DMS 273 treated with DMSO at 0.1 percent for 48 hours (cell line): ENCODE measurements at places on chromosomes 7 and 10.

DNA sequence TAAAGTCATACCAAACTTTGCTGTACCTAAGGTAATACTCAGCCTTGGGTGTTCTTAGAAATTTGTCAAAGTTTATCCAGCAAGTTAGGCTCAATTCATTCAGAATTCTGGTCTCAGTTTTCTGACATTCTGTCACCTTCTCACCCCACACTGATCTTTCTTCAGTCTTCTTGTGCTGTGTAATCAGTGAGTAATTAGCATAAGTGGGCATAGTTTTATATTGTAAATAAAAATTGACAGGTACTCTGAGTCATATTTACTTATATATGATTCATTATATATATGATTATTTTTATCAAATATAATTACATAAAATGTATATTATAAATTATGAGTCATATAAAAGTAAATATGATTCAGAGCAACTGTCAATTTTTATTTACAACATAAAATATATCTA is 170.9 kb upstream of the MAGI2 start:
- DNase-seq, result no peak

DNA sequence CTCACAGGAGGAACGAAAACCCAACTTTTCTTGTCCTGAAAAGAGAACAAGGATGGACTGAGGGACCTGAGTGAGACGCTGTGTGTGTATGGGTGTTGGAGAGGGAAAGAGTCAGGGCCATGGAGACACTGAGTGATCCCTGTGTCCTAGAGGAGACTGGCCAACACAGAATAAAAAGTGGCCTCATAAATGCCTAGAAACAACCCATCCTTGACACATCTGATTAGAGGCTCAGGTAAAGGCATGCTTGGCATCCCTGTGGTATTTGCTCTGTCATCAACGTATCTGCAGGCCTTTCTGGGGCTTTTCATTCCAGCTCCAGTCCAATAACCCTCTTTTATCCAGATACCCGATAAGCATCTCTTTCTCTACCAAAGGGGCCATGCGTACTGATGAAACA is 86.3 kb downstream of the FGFR2 start:
- DNase-seq, result no peak

GRCh38 chr7:106749165-106749564 is 88.2 kb upstream of the CCDC71L start:
- no peak for DNase-seq

GRCh38 chr7:53744403-53744760 is 708.9 kb downstream of the POM121L12 start:
- no peak for DNase-seq

DNA sequence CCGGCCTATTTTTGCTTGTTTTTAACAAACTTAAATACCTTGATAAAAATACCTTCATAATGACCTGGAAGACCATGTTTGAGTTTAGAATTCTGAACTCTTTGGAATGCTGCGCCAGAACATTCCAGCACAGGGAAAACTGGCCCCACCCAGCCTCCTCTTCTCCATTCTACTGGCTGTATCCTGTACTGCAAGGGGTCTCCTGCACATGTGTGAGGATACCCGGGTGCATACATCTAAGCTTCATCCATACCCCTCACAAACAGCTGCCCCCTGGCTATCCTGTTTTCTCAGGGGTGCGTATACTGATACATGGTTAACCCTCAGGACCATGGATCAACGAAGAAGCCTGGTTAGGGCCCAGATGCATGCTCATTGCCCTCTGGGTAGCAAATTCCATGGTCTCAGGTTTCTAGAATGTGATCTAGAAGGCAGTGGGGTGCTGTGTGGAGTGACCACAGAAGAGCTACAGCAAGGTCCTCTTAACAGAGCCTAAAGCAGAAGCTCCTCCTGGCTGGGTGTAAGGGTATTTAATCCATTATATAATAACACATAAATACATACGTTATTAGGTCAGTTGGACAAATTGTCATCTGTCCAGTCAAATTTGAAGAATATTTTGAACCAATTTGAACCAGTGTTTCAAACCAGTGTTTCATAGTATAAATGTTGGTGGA is 26.1 kb downstream of the HACD1 start:
- DNase-seq, result no peak

GRCh38 chr7:29412912-29413311 is 150.7 kb upstream of the PRR15 start:
- DNase-seq, result no peak

DNA sequence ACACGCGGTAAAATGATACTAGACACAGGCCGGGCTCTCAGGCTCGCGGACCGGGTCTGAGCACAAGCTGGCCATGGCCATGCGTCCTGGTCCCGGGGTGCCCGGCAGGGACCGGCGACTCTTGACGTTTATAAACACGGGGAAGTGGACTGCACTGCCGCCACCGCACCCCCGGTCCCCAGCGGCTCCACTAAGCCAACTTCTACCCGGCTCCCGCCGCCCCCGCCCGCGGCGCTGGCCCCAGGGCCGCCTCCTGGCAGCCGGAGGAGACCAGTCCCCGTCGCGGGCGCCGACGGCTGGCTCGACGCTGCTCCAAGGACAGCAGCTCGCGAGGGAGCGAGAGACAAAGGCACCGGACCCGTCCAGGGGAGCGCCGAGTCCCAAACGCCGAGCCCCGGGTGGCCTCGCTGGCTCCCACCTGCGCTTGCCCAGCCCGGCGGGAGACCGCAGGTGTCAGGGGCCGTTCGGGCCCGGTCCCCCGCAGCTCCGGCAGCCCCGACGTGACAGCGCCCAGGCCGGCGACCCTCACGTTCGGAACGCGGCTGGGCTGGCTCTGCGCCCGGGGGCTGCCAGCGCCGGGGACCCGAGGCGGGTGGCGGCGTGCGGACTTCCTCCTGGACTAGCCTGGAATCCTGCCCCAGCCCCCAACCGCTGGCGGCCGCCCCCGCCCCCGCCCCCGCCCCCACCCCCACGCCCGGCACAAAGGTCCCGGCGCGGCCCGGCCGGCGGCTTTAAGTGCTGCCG is 517 bp downstream of the ITGB1 start:
- no peak for DNase-seq

GRCh38 chr10:11161096-11161495 is 143.4 kb downstream of the CELF2 start:
- peak; percentile 7 for DNase-seq
